ENCODE measurements at places on chromosomes 12 and 14.
A peak's percentile ranks its signal among the peaks of the same experiment; 100 is the strongest.

DNA sequence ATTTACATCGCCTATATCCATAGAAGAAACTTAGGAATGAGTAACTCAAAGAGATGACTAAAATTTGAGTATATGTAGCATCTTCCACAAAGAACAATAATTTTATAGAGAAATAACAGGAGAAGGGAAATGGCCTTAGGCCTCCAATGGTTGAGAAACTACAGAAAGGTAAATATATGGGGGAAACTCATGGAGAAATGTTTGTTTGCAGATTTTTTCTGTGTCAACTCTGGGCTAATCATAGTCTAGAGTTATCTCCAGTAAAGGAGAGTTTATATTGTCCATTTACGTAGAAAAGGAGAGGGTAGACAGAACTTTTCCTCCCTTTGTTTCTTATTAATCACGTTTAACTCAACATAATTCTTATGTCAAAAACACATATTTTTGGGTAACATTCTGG is 244.2 kb downstream of the GLT1D1 start:
- DNase-seq = no peak

- peak; percentile 88 for DNase-seq
Measured at GRCh38 chr12:123242116-123242904, 9.1 kb downstream of the MTRFR start.

GRCh38 chr12:109393437-109394345 is 46.0 kb downstream of the MYO1H start:
- DNase-seq = peak; percentile 64

DNA sequence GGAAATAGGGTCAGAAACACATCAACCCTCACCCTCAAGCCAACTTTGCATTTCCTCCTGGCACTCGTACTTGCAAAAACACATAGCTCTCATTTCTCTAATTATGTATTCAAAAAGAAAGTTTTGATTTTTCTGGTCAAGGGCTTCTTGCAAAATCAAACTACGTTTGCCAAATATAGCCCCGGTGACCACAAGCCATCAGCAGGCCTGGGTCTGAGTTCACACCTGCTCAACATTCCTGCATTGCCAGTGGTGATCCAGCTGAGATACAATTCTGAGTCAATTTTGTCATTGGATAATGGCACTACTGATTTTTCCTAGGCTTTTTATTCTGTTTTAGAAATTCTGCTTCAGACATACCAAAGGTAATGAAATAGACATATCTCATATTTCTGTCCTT is 10.7 kb upstream of the BHLHE41 start:
- DNase-seq = no peak

DNA sequence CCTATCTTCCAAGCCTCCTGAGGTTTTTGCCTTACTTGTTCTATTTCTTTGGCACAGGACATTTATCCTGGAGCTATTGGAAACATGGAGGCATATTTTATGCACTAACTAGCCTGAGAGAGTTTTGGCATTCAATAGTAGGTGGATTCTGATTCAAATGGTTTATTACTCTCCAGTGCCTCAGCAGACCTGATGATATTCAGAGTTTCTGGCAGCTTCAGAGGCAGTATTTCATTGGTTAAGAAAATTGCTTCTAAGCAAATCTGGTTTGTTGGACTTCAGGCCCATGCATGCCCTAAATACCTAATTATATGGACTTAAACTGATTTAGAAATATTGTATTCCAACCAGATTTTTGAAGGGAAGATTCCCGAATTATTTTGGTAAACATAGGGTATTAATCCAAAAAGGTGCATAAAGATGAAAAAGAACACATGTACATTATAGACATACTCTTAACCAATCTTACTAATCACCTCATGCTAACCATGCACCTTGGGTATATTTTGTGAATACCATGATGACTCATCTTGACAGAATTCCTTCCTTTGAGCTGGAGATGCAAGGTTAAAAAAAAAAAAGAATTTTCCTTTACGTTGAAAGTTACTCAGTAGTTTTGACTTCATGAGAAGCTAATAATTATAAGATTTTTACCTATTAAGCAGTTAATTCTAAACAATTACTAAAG is 44.3 kb upstream of the KTN1 start:
- no peak for DNase-seq
